HuH-7 (cell line): ENCODE measurements at places on chromosomes 5 and 9.

DNA sequence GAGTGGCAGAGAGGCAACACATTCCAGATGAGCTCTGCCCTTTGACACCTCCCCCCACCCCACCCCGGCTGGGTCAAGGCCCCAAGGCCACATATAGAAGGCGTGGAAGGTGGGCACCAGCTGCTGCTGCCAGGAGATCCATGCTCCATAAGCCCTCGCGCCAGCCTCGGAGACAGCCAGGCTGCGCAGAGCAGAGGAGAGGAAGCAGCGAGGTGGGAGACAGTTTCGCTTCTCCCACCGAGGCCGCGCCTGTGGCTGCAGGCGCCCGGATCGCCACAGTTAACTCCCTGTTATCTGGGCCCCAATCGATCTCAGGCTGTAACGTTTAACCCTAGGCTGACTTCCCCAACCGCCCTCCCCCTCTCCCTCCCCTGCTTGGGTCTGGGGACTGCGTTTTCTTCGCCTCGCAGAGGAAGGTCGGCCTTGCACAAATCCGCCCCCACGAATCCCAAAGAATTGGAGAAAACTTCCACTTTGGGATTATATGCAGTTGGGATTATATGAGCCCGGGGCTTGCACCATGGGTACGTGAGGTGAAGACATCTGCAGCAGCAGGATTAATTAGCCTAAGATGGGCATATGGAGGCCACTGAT, 1.1 kb upstream of the CXXC5 start:
- no peak for DNase-seq

DNA sequence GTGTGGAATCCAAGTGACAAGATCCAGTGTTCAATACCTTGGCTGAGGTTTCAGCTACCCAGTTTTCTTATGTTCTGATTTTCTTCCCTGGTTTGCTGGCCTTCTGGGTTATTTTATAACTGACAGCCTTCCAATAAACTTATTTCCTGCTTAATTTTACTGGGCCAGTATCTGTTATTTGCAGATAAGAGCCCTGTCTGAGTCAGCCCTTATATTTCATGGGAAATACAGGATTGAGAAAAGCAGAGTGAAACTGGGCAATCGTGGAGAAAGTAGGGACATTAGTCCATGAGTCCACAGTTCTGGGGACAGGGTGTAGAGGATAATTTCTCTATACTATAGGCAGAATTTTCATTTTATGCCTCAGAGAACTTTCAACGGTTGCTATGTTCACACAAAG, 32.3 kb downstream of the TMEM167A start:
- no peak for DNase-seq

DNA sequence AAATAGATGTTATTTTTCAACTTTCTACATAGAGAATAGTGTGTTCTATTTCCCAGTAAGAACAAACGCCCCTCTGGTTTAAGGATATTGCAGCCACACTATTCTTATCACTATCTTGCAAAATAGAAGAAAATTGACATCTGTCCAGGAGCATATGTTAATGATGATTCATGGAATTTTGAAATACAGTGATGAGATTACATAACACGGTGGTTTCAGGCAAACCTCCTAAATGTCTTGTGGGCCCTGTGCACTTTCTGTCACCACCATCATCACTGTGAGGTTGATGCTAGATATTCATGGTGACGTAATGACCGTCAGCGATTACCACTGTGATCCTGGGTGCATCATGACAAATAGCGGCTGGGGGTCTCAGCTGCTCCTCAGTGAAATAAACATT, 48.1 kb downstream of the CFAP90 start:
- no peak for DNase-seq

DNA sequence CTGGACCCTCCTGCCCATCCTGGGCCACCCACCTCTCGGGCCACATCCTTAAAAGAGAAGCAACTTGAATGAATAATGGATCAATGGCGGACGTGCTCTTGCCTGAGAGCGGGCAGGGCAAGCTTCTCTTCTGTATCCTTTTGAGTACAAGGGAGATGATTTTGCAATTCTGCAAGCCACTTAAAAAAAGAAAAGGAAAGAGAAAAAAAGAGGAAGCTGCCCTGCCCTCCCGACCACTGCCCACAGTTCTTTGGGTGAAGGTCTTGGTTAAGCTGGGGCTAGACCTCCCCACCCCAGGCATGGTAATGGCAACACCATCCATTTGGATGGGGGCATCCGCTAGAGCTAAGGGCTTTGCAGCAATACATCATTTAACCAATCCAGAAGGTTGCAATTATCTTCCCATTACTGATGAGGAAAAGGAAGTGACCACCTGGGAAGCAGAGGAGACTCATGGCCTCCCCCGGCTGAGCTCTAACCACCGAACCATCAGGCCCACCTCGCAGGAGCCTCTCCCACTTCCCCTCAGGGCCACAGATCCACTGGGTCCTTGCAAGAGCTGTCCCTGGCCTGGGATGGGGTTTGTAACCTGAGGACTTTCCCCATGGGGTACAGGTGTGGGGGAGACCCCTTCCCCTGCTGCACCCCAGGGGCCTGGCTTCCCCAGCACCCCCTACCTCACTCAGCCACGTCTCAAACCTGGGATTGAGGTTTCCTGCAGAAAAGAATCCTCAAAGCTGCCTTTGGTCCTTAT, 27.8 kb upstream of the LAMC3 start:
- DNase-seq, result no peak

GRCh38 chr5:115398719-115399118, 102.3 kb upstream of the CCDC112 start:
- no peak for DNase-seq

- DNase-seq, result no peak
Measured at GRCh38 chr5:143277536-143277935, 126.0 kb downstream of the NR3C1 start.

- DNase-seq, result peak; percentile 14
Measured at GRCh38 chr9:100515578-100516494, 42.9 kb downstream of the TMEFF1 start.

DNA sequence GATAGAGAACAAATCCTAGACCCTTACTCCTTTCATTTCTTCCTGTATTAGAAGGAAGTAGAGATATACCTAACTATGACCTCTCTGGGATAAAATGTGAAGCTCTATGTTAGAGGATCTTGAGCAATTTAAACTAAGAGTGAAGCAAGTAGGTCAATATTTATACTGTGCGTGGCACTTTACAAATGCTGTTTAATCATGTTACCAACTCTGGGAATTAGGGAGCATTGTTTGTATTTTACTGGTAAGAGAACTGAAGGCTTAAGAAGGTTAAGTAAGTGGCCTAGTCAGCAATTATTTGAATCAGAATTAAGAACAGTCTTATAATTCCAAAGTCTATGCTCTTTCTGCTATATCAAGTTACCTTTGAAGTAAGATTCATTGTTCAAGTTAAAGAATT, 12.0 kb downstream of the TNC start:
- DNase-seq, result peak; percentile 20

DNA sequence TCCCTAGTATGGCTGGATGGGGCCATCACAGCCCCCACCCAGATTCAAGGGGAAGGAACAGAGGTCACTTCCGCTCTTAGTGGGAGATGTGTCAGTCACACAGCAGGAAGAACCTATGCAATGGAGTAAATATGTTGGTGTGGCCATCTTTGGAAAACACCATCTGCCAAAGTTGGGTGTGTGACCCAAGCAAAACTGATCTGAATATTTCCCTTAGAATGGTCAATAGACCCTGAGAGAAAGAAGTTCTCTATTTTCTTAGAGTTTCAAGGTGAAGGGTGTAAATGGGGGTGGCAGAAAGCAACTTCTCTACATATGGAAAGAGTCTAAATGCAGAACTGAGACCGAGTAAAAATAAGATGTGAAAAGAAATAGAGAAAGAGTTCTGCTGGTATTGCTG, 212.7 kb downstream of the ESM1 start:
- DNase-seq, result no peak

GRCh38 chr5:81513982-81514381, 120.0 kb upstream of the ACOT12 start:
- DNase-seq, result no peak

DNA sequence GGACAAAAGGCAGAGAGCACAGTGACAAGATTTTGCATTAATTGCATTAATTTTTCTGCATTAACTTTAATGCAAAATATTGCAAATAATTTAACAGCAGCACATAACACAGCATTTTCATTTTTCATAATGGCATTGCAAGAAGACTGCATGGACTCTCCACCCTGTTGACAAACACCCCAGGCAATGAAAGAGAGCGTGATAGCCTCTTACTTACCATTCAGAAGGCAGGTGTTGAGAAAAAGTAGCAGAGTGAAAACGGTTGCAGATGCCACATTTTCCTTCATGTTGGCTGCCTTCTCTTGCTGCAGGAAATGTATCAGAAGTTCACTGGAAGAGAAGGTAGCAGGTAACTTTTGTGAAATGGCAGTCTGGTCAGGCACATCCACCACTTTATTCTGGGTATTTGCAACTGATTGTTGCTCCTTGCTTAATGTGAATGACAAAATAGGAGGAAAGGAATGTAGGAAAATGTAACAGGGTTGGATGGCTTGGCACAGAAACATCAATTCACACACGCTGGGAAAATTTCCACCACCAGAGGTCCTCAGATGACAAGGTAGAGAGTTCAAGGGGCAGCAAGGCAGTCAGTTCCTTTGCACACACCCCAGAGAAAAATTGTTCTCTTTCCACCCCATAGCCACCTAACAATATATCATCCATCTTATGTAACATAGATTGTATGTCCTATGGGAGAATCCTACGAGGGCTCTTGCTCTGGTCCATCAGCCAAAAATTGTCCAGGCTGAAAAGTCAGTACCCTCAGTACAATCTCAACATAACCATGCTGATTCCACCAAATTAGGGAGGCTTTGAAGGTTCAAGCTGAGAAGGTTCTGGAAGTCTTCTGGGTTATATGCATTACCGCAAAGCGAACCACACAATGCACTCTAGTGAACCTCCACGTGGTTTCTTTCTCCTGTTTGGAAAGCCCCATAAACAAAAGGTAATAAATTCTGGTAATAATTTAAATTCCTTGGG, 41.9 kb upstream of the AGXT2 start:
- peak; percentile 66 for DNase-seq

DNA sequence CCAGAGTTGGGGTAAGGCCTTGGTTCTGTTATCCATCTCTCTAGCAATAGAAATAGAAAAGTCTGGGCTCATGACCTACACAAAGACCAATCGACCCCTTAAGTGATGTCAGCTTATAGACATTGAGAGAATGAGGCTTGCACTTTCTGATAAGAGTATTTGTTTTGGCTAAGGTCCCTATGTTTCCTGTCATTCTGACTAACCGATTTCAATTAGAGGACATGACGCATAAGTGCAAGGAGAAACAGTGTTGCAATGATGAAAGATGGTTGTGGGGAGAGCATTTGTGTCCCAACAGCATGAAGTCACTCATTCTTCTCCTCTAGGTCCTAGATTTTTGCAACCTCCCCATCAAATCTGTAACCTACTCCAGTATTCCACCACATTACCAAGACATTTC, 255.1 kb downstream of the MAT2B start:
- no peak for DNase-seq

- no peak for DNase-seq
Measured at GRCh38 chr9:127281891-127282290, 17.3 kb downstream of the GARNL3 start.

GRCh38 chr9:95018099-95018936, 291.8 kb downstream of the AOPEP start:
- DNase-seq, result no peak
